AG20443 (cell line): ENCODE measurements at places on chromosomes 7 and 10.
A peak's percentile ranks its signal among the peaks of the same experiment; 100 is the strongest.

- no peak for DNase-seq
Observed at GRCh38 chr7:2736411-2736914, 48.5 kb downstream of the AMZ1 start.

GRCh38 chr7:19118636-19119371 lies 1.4 kb upstream of the TWIST1 start:
- peak; percentile 47 for DNase-seq

GRCh38 chr10:108653531-108653930 lies 1269.8 kb downstream of the XPNPEP1 start:
- DNase-seq, result peak; percentile 11

DNA sequence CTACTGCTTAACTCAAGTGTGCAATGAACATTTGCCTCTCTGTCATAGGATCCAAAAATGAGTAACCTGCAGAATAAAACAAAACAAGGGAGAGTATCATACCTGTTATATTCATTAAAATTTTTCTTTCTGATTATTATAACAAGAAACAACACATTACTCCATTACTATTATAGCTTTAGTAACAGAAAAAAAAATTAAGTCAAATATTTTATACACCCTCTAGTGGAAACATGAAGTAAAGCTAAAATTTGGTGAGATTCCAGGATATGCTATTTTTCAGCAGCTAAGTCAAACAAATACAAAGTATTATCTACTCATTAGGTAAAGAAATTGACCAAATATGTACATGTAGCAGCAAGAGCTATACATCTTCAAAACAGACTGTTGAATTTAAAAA lies 56.3 kb downstream of the PDZD8 start:
- peak; percentile 14 for DNase-seq

- peak; percentile 96 for DNase-seq
Observed at GRCh38 chr7:44044315-44045225, at the start of gene DBNL. Gene DBNL, plus strand, starts transcription at chr7:44044702. Its CDS starts 36 bp downstream, at chr7:44044738.

DNA sequence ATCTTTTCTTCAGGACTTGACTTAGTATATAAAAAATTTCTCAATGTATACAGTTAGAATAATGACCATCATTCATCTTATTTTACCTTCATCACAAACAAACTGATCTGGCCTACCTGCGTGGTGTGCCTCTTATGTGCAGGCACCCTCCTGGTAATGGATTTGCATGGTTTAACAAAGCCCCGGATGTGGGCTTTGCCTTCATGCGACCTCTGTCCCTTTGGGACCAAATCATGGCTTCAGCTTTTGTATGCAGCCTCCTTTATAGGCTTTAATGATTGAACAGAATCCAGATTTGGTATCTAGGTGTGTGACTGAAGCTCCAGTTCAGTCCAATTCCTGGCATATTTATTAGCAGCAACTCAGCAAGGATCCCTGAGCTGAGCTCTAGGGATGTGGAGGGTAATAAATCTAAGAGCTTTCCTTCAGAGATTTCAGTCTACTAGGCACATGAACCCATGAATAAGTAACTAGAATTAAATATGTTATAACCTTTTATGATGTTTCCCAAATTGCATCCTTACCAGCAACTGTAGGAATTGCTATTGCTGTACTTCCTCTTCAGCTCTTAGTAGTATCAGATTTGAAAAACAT lies 256.9 kb downstream of the ABCA13 start:
- no peak for DNase-seq

- peak; percentile 59 for DNase-seq
Observed at GRCh38 chr10:49526619-49527018, 12.3 kb downstream of the ERCC6 start.

DNA sequence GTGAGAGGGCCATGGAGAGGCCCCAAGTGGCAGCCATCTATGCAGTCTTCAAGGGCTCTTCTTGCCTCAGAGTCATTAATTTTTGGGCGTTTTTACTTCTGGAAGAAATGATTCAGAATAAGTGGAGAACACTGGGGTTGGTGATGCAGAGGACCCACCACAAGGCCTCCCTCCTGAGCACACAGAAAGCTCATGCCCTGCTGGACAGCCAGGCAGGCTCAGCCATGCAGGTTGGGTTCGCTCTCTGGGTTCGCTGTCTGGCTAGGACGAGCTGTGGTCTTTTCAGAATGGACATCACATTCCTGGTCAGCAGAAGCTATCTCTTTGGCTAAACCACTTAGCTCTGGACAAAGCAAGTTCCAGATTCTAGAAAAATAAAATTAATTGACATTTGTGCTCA lies 480.8 kb downstream of the RPS24 start:
- DNase-seq, result no peak

DNA sequence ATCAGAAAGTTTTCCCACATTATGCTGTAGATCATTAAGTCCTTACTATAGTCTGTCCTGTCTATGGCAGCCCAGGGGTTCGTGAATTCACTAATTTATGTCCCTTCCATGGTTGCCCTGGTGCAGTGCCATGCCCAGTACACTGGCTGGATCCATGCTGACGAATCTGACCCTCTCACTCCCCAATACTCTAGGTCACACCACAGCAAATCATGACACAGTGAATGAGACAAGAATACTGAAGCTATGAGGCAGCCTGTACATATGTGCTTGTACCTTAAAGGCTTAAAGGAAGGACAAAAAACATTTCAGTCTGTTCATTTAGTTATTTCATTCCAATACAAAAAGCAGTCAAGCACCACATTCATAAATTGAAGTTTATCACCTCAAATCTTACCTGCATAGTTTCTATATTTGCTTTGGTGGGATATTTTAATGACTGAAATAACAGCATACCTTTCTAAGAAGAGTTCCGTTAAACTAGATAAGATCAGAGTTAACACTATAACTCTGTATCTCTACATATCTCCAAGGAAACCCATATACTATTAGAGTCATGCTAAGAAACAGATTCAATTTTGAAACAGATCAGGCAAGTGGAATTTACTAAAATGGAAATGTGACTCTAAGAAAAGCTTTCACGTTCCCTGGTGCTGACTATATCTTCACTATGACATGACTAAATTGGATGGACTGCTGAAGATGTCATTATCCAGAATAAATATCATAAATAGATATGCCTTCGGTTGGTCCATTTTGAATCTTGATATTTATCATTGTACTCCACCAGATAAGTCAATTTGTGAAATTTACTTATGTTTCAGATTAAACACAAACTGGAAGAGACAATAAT lies 36.7 kb downstream of the OSBPL3 start:
- DNase-seq, result no peak

GRCh38 chr10:88082806-88083596 lies 219.6 kb downstream of the PTEN start:
- no peak for DNase-seq

DNA sequence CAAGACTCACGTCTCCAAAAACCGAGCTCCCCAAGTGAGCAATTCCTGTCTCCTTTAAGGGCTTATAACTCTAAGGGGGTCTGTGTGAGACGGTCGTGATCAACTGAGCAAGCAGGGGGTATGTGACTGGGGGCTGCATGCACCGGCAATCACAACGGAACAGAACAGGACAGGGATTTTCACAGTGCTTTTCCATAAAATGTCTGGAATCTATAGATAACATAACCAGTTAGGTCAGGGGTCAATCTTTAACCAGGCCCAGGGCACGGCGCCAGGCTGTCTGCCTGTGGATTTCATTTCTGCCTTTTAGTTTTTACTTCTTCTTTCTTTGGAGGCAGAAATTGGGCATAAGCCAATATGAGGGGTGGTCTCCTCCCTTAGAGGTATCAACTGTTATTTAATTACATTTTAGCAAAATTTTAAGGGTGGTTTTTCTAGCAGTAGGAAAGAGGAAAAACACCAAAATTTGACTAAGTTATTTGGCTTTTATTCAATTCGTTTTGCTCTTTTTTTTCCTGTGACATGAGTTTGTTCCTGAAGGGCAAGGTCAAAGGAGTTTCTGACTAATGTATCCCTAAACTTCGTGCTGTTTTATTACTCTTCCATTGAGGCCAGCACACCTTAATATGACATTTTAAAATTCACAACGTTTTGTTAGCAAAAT lies 121.4 kb upstream of the SEC61G start:
- DNase-seq, result no peak

DNA sequence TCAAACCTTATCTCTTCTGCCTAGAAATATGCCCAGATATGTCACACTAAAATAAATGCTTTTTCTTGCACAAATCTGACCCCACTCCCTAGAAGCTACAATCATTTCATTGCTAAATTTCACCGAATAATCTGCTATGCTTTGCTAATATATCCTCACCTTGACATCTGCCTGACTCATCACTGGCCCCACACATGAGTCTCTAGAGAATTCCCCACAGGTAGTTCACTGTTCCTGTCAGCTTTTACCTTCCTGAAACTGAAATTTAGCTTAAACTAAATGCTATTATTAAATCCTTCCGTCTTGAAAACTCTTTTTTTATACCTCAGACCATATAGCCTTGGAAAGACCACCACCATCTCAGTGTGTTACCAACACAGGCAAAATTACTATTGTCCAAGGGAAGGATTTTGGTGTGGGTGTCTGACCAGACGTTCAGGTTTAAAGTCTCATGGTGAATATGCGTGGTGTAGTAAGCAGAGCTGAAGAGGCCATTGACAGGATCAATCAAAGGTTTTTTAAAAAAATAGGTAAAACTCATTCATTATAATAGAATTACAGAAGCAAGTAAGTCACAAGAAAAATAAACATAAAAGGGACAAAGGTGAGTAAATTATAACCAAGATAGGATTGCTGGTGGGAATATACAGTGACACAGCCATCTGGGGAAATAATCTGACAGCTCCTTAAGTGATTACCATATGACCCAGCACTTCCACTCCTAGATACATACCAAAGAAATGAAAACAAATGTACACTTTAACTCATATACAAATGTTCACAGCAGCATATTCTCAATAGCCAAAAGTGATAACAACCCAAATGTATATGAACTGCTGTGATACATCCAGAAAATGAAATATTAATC lies 173.5 kb downstream of the KMT2E start:
- DNase-seq, result no peak

DNA sequence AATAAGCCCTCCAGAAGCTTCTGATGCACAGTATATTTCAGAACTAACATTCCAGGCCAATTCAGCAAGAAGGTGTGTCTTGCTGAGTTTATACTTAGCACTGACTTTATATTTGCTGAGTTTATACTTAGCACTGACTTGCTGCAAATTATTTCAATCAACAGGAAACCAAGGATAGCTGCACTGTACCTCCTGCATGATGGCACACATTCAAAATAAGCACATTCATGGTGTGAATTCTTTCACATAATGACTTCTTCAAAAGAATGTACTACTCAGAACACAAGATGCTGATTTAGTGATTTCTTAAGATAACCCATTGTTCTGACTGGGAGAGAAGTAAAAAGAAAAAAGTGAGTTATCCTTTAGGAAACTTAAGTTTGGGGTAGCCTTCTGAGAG lies 52.0 kb downstream of the JAZF1 start:
- peak; percentile 16 for DNase-seq

- DNase-seq, result no peak
Observed at GRCh38 chr10:75542084-75542483, 110.7 kb downstream of the LRMDA start.

DNA sequence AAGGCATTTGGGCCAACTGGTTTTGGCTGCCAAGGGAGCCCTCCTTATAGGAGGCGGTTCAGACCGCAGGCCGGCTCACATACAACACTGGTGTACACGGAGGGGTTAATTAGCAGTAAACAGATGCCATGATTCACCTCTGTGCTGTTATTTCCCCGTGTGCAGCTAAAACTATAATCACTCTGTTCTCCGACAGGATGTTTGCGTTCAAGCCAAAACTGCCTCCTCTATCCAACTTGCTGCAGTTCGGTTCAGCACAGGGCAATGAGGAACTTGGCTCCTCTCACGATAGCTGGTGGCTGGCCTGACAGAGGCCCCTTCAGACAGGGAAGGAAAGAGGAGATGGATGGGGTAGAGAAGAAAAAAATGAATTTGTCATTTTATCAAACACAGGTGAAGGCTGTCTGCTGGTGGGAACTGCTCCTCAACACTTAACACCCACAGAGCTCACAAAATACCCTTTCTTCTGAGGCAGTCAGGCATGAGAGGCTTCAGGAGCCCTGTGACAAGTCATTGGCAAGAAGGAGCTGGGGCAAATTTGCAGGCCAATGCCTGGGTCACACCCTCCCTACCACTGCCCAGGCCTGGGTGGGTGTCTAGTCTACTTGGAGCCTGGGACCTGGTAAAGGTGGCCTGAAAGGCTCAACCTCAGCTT lies 24.0 kb downstream of the KCNMA1 start:
- no peak for DNase-seq

GRCh38 chr10:34403512-34403911 lies 411.6 kb downstream of the PARD3 start:
- no peak for DNase-seq

DNA sequence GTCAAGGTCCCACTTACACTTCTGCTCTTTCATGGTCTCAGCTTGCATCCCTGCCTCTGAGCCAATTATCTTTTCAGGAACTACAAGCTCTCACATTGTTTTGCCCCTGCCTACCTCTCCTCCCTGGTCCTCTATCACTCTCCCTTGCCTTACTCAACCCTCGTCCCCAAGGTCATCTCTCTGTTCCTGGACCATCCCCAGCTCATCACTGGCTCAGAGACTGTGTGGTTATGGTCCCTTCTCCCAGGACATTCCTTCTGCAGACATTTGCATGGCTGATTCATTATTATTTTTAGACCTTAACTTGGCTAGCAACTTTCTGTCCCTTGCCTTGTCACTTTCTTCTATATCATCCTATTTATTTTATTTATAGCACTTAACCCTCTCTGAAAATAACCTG lies 17.8 kb upstream of the GPAM start:
- no peak for DNase-seq

DNA sequence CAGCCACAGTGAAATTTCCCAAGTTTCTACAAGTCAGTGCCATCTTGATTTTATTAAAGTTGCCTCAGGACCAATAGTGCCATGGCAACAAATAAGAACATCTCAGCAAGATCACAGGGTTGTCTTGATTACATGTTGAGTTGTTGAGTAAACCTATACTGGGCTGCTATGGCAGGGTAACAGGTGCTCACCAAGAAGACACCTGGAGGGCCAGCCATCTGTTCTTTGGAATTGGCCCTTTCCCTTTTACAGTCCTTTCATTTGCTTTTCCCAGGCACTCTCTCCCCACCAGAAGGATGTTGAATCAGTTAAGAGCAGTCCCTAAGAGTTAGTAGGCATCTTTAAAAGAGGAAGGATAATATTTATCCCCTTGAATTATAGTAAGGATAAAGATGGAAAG lies 582.0 kb downstream of the TNS3 start:
- DNase-seq, result no peak

DNA sequence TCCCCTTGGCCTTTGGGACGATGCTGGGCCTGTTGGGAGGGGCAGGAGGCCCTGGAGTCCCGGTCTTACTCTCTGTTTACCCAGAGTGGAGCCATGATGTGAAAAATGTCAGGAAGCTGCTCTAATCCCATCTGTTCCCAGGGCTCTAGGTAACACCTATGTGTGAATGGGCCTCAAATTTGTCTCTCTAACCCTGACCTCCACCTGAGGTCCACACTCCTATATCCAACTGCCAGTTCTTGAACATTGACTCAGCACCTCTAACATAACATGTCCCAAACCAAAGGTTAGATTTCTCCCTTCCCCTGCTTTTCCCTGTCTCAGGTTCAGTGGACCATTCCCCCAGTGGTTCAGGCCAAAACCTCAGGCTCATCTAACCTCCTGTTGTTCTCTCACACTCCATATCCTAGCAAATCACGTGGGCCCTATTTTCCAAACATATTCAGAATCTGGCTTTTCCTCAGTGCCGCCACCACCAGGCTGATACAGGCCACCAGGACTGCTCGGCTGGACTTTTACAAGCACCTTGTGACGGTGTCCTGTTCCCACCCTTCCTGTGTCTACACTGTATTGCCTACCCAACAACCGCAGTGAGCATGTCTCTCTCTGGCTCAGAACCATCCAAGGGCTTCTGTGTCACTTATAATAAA lies 130.6 kb downstream of the ATXN7L1 start:
- DNase-seq, result no peak
